ENCODE measurements at places on chromosomes 5 and 9.

- no peak for DNase-seq
Observed at GRCh38 chr5:62488531-62488930, 76.0 kb downstream of the IPO11 start.

DNA sequence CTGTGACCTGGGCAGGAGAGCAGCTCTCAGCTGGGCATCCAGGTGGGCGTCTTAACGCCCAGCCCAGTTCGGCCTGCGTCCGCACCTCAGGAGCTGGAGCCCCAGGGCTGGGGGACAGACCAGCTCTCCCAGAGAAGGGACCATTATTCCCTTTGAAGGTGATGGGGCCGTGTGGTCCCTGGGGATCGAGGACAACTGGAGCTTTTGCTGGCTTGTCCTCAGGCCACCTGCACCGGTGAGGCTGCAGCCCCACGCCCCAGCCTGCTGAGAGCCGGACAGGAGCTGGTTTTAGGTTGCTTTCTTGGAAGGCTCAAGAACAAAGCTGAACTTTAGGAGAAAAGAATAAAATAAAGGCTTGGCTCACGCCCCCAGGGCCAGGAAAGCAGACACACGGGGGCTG lies 40.9 kb downstream of the NACC2 start:
- no peak for DNase-seq

- no peak for DNase-seq
Observed at GRCh38 chr9:118473521-118473920, 769.3 kb downstream of the TLR4 start.

DNA sequence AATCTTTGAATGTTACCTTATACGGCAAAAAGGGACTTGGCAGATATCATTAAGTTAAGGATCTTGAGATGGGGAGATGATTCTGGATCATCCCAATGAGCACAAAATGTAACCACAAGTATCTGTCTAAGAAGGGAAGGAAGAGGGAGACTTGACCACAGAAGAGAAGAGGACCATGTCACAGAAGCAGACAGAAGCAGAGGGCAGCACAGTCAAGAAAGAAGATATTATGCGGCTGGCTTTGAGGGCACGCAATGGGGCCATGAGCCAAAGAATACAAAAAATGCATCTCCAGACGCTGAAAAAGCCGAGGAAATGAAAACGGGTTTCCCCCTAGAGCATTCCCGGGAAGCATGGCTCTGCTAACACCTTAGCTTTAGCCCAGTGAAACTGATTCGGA lies 225.3 kb downstream of the NR2F1-AS1 start:
- no peak for DNase-seq

GRCh38 chr9:114081441-114082016 lies 3.4 kb upstream of the AMBP start:
- no peak for DNase-seq

DNA sequence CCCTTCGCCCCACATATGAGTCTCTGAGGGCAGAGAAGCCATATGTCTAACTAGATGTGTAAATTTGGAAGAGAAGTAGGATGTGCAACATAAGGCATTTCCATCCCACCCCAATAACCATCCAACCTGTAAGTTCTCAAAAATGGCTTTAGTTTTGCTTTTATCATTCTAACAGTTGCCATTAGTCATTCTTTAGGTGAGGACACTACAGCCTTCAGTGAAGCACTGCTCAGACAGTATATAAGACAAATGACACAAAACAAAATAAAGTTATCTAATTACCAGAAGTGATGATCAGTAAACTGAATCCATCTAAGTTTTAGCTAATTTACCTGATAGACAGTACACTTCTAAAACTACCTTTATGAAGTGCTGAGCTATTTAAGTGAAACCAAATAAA lies 23.9 kb downstream of the MLLT3 start:
- no peak for DNase-seq

GRCh38 chr5:154418344-154418820 lies 27.4 kb upstream of the SAP30L start:
- DNase-seq, result no peak

DNA sequence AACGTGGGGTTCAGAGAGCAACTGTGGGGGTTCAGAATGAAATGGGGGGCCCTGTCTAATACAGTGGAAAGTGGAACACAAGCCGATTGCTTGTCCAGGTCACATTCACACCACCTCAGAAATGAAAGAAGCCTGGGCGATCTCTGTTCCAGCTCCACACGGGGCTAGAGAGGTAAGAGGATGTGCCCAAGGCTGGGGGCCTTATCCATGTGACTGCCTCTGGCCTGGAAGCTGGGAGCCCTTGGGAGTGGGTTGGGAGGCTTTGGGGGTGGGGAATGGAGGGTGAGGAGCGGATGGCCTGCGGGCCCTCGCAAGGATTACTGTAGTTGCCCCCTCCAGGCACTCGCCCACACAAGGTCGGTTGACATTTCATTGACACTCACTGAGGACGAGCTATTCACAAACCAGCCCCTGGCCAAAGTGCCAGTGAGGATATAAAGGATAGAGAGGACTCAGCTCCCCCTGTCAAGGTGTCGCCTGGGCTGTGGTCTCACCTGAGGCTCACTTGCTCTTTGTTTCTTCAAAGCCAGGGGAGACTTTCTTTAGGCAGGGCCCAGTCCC lies 86.7 kb downstream of the LIFR start:
- no peak for DNase-seq

DNA sequence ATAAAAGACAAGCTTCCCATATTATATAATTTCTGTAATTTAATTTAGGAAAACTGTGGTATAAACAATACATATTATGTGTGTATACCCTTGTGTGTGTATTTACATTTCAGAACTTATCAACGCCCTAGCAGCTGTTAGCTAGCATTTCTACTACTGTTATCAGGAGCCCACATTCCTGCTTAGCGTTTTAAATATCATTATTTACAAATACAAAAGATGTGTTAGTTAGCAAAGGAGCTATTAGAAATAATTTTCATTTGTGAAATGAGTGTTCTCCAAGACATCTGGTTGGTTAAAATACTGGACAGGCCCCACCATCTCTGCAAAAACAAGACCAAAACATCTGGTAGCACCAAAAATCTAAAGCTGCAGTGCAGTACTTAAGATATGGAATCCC lies 48.0 kb downstream of the EPB41L4A start:
- DNase-seq, result no peak

GRCh38 chr5:17216974-17217492 lies 398 bp upstream of the BASP1 start:
- DNase-seq, result no peak

- no peak for DNase-seq
Observed at GRCh38 chr9:109270971-109271925, 49.6 kb downstream of the EPB41L4B start.

GRCh38 chr9:88746743-88747398 lies 211.9 kb downstream of the NXNL2 start:
- no peak for DNase-seq

DNA sequence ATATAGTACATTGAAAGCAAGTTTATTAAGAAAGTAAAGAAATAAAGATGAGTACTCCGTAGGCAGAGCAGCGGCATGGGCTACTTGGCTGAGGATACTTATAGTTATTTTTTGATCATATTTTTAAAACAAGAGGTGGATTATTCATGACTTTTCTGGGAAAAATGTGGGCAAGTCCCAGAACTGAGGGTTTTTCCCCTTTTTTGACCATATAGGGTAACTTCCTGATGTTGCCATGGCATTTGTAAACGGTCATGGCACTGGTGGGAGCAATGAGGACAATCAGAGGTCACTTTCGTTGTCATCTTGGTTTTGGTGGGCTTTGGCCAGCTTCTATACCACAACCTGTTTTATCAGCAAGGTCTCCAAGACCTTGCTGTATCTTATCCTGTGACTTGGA lies 5.2 kb upstream of the BASP1 start:
- DNase-seq, result no peak

- DNase-seq, result no peak
Observed at GRCh38 chr5:176762489-176762888, 47.9 kb upstream of the UNC5A start.

GRCh38 chr5:71839096-71839884 lies 120.2 kb downstream of the CARTPT start:
- DNase-seq, result no peak

DNA sequence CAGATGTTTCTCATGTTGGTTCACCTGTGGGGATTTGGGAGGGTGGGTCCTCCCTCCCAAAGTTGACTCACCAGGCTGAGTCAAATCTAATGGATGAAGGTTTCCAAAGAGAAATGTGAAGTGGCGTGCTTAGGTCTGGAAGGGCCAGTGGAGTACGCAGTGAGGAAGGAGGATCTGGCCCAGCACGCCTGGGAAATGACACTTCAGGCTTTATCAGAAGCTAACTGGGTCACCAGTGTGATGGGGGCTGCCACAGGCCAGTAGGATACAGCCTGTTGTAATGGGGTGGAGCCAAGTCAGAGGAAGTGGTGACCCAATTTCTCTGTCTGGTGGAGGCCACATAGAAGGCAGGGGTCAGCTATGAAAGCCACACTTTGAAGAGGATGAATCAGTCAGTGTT lies 18.0 kb downstream of the POLR1E start:
- DNase-seq, result peak; percentile 32

DNA sequence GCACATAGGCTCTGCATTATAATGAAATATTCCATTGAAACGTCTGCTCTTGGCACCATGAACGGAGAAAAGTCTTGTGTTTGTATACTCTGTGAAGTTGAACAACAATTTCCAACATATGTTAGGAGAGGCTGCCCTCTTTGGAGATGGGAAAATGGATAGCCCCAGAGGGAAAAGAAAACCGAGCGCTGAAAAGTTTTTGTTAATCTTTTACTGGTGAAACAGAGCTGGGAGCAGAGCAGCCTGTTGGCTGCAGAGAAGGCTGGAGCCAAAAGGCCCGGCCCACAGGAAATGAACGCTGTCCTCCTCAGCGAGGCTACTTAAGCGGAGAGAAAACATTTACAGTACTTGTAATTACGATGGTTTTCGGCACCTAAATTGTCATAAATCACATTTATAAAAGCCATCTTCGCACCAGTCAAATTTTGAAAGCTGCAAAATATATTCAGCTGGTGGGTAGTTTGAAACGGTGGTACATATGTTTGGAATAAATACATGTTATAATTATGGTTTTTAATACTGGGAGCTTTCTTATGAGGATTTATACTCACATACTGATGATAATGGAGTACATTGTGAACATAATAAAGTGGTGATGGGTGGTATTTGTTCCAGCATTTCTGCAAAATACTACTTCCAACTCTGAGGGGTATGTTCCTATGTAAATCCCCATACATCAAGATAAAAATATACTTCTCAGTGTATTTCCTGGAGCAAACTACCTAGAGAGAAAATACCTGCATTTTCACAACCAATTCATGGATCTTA lies 129.6 kb upstream of the CNTLN start:
- DNase-seq, result no peak

- DNase-seq, result no peak
Observed at GRCh38 chr5:111379391-111379816, 132.9 kb downstream of the STARD4 start.

- no peak for DNase-seq
Observed at GRCh38 chr9:103804077-103804735, 289.9 kb upstream of the SMC2 start.

- DNase-seq, result no peak
Observed at GRCh38 chr5:40649463-40650030, 30.2 kb upstream of the PTGER4 start.

DNA sequence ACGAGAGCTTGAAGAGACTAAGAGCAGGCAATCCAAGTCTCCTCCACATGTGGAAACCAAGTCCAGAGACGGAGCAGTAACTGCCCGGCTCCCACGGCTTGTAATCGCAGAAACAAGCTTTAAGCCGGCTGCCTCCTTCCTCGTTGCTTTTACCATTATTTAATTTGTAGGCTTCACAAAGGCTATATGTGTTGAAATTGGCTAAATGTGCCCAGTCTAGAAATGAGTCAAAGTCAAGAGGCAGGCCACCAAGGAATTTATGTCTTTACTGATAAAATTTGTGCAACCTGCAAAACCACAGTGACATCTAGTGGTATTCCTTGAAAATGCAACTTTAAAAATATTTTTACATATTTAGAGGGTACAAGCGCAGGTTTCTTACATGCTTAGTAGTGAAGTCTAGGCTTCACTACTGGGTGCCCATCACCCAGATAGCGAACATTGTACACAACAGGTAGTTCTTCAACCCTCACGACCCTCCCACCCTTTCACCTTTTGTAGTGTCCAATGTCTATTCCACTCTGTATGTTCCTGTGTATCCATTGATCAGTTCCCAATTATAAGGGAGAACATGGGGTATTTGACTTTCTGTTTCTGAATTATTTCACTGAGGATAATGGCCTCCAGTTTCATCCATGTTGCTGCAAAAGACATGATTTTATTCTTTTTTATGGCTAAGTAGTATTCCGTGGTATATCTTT lies 33.5 kb upstream of the EBF1 start:
- no peak for DNase-seq

DNA sequence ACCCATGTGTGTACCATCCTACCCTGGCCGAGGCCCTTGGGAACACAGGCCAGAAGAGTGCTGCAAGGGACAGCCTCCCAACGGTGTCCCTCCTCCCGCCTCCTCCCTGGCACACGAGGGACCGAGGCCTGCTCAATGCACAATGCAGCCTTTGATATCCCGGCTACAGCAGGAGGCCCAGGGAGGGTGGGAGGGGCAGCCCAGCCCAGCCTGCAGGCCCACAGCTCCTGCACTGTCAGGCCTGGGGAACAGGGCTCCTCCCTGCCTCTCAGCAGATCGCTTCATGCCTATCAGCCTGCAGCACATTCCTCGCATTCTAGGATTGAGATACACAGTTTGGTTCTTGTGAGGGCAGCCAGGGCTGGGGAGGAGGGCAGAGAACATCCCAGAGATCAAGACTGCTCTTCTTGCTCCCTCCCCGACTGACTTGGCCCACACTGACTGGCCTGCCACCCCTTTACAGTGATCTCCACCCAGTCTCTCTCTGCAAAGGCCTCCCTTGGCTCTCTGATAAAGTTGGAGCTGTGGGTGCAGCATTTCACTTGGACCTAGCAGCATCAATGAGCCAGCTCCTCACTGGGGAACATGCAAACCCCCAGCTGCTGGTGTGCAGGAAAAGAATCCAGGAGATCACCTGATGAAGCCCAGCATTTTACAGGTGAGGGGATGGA lies at the start of gene SH3TC2:
Gene SH3TC2 (minus strand): TSS at position 46 of the 671 bp plus-strand sequence. CDS start 40 bp downstream, at position 6.
- no peak for DNase-seq

DNA sequence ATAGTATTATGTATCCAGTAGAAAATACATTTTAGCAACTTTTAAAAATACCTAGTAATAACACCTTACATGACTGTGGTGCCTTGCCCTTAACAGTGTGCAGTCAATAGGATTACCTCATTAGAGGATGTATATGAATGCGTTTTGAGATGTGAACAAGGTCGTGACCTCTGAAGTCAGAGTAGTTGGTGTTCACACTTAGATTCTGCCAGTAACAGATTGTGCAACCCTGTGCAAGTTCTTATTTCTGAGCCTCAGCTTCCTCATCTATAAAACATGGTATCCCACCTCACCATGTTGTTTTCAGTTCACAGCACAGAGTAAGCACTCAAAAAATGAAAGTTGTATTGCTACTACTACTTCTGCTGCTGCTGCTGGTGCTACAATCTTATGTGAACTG lies 347.3 kb downstream of the KDM4C start:
- DNase-seq, result no peak

All from activated T-cell treated with anti-CD3 and anti-CD28 coated beads, Interleukin-2, amount 50 U/mL, for 1 hour (primary cell).